ENCODE measurements at places on chromosomes 5 and 9. TPM values are rescaled to one million over a fixed set of nuclear protein-coding genes. Genes with fewer than 3 reads are reported as not detected.
A peak's percentile ranks its signal among the peaks of the same experiment; 100 is the strongest.

TICAM2 gene
- 0.61 TPM for total RNA-seq

PURA gene
- total RNA-seq = 14.0 TPM

DNA sequence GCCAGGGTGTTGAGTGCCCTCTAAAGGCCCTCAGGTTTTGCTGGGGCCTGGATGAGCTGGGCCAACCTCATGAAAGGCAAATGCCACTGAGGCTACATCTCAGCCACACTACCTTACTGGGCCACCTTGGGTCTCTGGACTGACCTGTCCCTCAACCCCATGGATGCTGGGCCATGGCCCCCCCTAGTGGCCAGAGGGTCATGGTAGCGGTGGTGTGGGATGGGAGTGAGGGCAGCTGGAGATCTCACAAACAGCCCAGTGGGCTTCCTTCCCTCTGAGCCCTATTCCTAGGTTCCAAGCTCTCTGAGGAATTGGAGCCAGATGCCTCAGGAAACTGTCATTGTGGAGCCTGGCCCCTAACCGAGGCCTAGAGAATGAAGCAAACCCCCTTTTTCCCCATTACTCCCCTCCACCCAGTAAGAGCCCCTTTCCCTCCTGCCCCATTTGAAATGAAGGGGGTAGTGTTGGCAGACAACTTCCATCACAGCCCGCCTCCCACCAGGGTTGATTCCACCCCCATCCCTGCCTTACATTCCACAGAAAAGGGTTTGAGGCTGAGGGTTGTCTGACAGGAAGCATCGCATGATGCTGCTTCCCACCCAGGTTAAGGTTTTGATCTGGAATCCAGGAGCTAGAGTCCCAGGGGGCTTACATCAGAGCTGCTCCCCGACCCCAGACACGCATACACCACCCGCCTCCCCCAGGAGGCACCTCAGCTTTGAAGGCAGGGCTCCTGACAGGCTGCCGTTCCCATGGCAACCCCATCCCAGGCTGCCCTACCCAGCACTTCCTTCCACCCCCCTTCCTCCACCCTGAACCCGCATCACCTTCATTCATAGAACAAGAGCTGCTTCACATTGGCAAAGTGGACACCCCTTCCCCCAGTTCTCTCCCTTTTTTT, 63.9 kb downstream of the PCDH1 start:
- no peak overlapping the region for H3K4me3 ChIP-seq
- H3K4me1 ChIP-seq = peaks cover 9% of the 10 kb centered on the region
- peak overlapping the region; percentile 3 for H3K27ac ChIP-seq
- H3K27me3 ChIP-seq = peaks cover 17% of the 10 kb centered on the region

MAST4 gene
- total RNA-seq = 36.8 TPM

DNA sequence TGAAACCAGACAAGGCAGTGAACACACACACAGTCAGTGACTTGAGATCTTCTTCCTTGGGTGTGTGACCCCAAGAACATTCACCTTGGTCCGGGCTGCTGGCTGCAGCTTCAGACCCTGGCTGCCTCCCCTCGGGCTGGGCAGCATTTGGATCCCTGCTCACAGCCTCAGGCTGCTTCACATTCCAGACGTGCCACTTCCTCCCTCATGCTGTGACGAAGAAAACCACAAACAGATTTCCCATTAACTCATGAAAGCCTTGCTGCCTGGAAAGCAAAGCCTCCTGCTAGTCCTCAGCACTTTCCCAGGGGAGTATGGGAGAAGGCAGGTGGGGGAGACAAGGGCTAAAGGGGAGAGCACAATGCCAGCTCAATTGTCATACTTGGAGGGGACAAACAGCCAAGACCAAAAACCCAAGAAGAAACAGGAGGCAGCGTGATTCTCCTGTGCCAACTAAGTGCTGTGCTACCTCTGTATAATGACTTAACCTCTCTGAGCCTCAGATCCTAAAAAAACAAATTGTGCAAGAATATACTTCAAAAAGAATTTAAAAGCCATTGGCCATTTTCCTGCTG, 594.6 kb upstream of the BRINP1 start:
- H3K27me3 ChIP-seq = no peaks in the 10 kb centered on the region
- no peaks in the 10 kb centered on the region for H3K4me1 ChIP-seq
- H3K27ac ChIP-seq = no peak overlapping the region
- H3K36me3 ChIP-seq = no peaks in the 10 kb centered on the region
- H3K4me3 ChIP-seq = no peak overlapping the region

DNA sequence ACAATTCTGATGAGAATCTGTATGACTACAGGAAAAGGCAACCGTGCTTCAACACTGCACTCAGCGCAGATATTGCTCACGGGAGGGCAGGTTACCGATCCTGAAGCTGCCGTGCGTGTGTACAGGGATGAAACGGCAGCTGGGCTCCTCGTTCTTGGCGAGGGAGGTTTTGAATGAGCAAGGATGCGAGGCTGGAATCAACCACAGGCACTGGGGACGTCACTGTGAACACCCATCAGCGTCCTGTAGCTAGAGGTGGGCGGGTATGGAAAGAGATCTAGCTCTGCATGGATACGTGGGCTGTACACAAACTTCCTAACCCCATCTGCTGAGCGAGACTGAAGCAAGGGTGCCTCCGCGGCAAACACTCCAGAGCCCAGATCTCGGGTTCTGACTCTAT, 84.3 kb upstream of the COL5A1 start:
- H3K27ac ChIP-seq = no peak overlapping the region
- peaks cover 13% of the 10 kb centered on the region for H3K27me3 ChIP-seq
- DNase-seq = no peak
- H3K36me3 ChIP-seq = no peaks in the 10 kb centered on the region

DNA sequence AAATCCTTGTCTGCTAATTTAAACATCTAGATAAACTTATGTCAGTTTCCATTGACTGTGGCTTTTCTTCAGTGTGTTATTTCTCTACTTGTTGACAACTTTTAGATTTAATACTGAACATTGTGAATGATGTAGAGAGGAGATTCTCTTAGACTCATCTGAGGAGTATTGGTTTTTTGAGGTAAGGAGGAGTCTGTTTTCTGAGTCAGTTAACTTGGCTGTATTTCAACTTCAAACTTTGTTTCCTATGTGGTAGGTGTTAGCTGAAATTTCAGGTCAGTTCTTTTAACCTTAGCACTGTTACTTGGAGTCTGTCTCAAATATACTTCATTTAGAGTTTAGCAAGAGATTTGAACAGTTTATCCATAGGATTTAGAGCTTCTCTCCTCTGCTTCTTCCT, 67.9 kb downstream of the XRCC4 start:
- no peaks in the 10 kb centered on the region for H3K36me3 ChIP-seq
- no peak overlapping the region for H3K4me3 ChIP-seq
- H3K27me3 ChIP-seq = no peaks in the 10 kb centered on the region
- H3K27ac ChIP-seq = no peak overlapping the region
- DNase-seq = no peak

DNA sequence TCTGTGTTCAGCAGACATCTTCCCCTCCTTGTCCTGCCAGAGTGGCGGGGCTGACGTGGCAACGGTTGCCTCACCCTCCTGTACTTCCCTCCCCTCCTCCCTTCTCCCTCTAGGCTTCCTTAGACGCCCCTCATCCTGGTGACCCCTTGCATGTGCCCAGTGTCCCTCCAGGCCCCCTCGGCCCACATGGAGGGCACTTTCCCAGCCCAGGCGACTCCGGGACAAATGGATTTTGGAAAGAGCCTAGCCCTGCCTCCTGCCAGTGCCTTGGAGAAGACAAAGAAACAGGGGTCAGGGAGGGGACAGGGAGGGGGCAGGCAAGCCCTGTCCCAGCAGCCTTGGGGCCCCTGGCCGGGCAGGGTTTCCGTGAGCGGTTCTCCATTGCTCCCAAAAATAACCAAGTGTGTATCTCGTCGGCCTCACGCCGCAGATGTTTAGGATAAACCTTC, 38.3 kb upstream of the NEURL1B start:
- H3K4me3 ChIP-seq = no peak overlapping the region
- H3K27ac ChIP-seq = peak overlapping the region; percentile 71
- no peaks in the 10 kb centered on the region for H3K36me3 ChIP-seq
- no peaks in the 10 kb centered on the region for H3K4me1 ChIP-seq
- no peaks in the 10 kb centered on the region for H3K27me3 ChIP-seq

- H3K4me3 ChIP-seq = no peak overlapping the region
- no peak overlapping the region for H3K27ac ChIP-seq
- no peak for DNase-seq
- no peaks in the 10 kb centered on the region for H3K4me1 ChIP-seq
- no peaks in the 10 kb centered on the region for H3K27me3 ChIP-seq
- H3K36me3 ChIP-seq = no peaks in the 10 kb centered on the region
Measured at GRCh38 chr5:2877522-2877921, 126.0 kb upstream of the IRX2 start.

DNA sequence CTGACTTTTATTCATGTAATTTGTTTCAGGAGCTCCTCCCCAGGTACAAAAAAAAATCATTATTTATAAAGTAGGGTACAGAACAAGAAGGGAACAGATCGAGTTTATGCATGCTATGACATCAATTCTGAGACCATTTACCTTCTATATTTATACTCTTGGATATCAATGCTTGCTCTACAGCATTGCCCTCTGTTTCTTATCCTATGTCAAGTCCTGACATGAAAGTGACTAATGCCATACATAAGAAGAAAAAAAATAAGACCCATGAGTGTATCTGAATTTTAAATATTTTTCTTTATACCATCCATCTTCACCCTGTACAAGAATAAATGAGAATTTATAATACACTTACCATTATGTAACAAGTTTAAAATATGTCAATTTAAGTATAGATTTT, 2016.3 kb upstream of the CDH9 start:
- H3K4me1 ChIP-seq = no peaks in the 10 kb centered on the region
- DNase-seq = no peak
- no peak overlapping the region for H3K27ac ChIP-seq
- H3K27me3 ChIP-seq = no peaks in the 10 kb centered on the region
- no peak overlapping the region for H3K4me3 ChIP-seq
- H3K36me3 ChIP-seq = no peaks in the 10 kb centered on the region

GRCh38 chr5:624951-625230, 12.8 kb downstream of the CEP72 start:
- no peak overlapping the region for H3K4me3 ChIP-seq
- no peak for DNase-seq
- H3K27me3 ChIP-seq = no peaks in the 10 kb centered on the region
- H3K36me3 ChIP-seq = no peaks in the 10 kb centered on the region
- H3K27ac ChIP-seq = no peak overlapping the region

- H3K36me3 ChIP-seq = peaks cover 33% of the 10 kb centered on the region
- DNase-seq = no peak
- no peaks in the 10 kb centered on the region for H3K4me1 ChIP-seq
- peak overlapping the region; percentile 64 for H3K4me3 ChIP-seq
- no peaks in the 10 kb centered on the region for H3K27me3 ChIP-seq
Measured at GRCh38 chr5:150945486-150945885, 40.7 kb upstream of the ZNF300 start.

GRCh38 chr9:4787876-4788275, 4.9 kb upstream of the RCL1 start:
- H3K27me3 ChIP-seq = no peaks in the 10 kb centered on the region
- peaks cover 18% of the 10 kb centered on the region for H3K4me1 ChIP-seq
- no peak overlapping the region for H3K4me3 ChIP-seq
- H3K36me3 ChIP-seq = no peaks in the 10 kb centered on the region

LOX gene
- 2.5 TPM for total RNA-seq

SPARC gene
- 209 TPM for total RNA-seq

SUB1 gene
- total RNA-seq = 93.5 TPM

CCL27 gene
- not detected for total RNA-seq

- H3K36me3 ChIP-seq = no peaks in the 10 kb centered on the region
- H3K4me3 ChIP-seq = no peak overlapping the region
- DNase-seq = no peak
- no peaks in the 10 kb centered on the region for H3K4me1 ChIP-seq
- no peaks in the 10 kb centered on the region for H3K27me3 ChIP-seq
Measured at GRCh38 chr5:75412111-75412990, 75.3 kb downstream of the HMGCR start.

MED22 gene
- 8.5 TPM for total RNA-seq

ACTBL2 gene
- total RNA-seq = not detected

CDX1 gene
- total RNA-seq = not detected

PIP5K1B gene
- 1.2 TPM for total RNA-seq

DNA sequence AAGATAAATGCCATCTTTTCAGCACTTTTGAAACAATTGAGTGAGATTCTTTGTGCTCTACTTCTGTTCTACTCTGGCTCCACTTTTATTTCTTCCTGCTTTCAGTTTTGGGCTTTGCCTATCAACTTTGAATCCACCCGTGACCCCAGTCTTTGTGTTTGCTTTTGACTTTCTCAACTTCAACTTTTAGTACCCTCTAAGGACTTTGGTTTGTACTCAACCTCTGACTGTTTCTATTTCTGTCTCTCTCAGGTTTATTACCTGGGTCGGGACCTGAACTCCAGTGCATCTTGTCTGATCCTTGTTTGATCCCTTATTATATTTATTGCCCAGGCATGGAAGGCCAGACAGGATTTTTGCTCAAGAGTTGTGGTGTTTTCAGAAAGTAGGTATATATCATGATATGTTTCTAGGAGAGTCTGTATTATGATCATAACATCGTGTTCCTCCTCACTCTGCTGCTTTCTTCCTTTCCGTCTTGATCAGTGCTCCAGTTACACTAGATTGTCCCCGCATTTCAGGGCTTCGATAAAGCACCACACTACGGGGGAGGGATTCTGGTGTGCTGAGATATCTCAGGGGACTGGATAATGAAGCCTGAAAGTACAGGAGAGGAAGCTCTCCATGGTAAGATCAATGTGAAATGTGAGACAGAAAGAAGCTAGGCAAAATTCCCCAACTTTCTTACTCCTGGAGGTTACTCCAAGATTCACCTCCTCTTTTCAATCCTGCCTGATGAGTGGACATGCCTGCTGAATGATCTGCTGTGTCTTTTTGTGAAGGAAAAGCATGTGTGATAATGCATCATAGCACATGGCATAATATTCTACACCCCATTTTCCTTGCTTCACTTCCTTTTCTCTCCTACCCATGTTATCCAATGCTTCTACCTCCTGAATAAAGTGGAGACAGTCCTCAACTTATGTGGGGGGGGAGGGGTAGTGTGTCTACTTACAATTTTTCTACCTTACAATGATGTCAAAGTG, 155.5 kb upstream of the GRIN3A start:
- no peak for DNase-seq
- H3K4me1 ChIP-seq = no peaks in the 10 kb centered on the region
- no peak overlapping the region for H3K4me3 ChIP-seq
- no peak overlapping the region for H3K27ac ChIP-seq

Data from gastrocnemius medialis (tissue), 4 donors.